ENCODE measurements at places on chromosomes 2 and 18.

DNA sequence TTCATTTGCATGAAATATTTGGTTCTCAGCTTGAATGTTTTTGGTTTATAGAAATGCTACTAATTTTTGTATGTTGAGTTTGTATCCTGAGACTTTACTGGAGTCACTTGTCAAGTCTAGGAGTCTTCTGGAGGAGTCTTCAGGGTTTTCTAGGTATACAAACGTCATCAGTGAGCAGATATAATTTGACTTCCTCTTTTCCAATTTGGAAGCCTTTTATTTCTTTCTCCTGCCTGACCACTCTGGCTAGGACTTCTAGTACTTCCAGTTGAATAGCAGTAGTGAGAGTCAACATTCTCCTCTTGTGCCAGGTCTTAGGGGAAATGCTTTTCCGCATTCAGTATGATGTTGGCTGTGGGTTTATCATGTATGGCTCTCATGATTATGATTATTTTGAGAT is 55.4 kb upstream of the THUMPD2 start:
- no peak for DNase-seq

GRCh38 chr2:2662037-2662846 is 331.2 kb upstream of the MYT1L start:
- no peak for DNase-seq

DNA sequence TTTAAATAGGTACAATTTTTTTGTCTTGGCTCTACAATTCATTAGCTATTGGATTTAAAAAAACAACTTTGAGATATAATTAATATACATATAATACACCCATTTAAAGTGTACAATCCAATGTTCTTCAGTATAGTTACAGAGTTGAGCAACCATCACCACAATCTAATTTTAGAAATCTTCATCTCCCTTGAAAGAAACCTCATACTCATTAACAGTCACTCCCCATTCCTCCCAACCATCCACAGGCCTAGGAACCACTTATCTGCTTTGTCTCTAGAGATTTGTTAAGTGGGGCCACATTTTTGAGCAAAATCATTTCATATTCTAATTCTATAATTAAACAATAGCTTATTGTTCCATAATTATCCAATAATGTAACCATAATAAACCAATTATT is 32.6 kb downstream of the MRPL33 start:
- no peak for DNase-seq

- DNase-seq = no peak
Observed at GRCh38 chr2:217732992-217733391, 269.8 kb downstream of the TNS1 start.

GRCh38 chr2:2827761-2828221 is 496.7 kb upstream of the MYT1L start:
- DNase-seq = no peak

- DNase-seq = no peak
Observed at GRCh38 chr2:151091583-151091982, 170.1 kb downstream of the RBM43 start.

- no peak for DNase-seq
Observed at GRCh38 chr2:86685351-86685750, 34.7 kb upstream of the RMND5A start.

DNA sequence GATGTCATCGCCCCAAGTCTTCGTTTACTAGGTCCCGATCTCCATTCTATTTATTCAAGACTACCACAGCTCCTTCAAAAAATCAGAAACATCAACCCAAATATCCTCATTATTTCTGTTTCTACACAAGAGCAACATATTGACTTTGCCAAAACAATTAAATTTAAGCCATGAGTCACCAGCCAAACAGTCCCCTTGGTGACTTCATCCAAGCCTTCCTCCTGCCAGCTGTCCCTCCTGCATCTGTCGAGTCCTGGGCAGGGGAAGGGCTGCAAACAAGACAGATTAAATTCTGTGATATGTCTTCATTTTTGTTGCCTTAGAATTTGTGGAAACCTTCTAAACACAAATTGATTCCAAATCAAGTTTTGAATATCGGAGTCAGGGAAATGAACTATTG is 110.3 kb downstream of the SP3 start:
- no peak for DNase-seq

GRCh38 chr2:221529943-221530652 is 42.0 kb downstream of the EPHA4 start:
- DNase-seq = peak; percentile 56

DNA sequence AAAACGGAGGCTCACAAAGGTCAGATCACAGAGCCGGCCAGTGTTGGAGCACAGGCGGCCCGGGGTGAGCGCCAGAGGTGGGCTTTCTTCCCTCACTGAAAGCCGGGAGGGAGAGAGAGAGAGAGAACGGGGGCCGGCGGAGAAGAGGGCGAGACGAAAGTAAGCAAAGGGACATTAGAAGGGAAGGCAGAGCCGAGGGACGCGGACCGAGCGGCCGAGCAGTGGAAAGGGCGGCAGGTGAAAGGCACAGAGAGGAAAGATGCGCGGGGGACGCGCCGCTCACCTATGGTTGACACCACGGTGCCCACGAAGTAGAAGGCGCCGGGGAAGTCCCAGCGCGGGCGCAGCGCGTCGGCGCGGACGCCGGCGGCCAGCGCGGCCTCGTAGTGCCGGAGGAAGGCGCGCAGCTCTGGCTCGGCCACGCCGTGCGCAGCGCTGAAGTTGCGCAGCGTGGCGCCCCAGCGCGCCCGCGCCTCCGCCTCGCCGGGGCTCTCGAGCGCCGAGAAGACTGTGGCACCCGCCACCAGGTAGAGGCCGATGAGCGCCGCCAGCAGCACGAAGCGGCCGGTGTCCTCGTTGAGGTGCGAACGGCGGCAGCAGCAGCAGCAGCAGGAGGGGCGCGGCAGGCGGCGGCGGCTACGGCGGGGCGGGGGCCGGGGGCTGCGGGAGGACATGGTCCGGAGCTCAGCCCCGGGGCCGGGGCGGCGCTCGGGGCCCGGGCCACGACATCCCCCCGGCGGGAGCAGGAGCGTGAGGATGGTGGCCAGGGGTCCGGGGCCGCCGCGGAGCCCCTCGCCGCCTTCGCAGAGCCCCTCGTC is 166.9 kb downstream of the MSH2 start:
- DNase-seq = no peak

DNA sequence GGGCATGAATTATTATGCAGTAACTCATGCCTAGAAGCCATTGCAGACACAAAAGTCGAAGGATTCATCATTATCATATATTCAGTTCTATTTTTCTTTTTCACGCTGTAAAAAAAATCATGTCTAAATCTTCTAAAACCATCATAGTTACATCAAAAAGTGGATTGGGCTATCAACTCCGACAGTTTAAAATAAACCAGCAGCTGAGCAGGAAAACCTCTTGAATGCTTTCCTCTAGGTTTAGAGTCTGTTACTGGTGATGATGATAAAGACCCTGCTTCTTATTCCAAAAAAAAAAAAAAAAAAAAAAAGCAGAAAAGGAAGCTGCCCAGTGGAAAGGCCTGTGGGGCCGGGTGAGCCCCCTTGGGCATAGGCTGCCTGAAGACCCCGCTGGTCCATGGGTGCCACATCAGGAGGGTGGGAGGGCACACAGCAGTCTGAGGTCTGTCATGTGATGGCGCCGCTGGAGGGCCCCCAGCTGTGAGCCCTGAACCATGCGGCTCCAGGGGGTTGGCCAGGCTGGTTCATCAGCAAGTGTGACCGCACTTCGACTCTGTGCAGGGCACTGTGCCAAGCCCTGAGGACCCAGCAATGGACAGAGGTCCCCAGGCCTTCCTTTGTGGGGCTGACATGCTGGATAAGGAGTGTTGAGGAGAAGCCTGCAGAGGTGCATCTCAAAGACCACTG is 199.6 kb downstream of the EIPR1 start:
- no peak for DNase-seq

DNA sequence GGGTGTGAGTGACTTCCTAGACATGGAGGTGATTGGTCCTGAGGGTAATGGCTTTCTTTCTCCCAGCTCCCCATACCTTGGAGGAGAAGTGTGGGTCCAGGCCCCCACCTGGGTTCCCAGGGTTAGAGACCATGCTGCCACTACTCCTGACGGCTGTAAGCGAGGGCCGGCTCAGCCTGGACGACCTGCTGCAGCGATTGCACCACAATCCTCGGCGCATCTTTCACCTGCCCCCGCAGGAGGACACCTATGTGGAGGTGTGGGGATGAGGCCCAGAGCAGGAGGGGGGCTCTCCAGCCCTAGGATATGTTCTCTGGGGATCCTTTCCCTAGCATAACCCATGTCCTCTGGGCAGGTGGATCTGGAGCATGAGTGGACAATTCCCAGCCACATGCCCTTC is 21.8 kb downstream of the CAD start:
- no peak for DNase-seq

- DNase-seq = no peak
Observed at GRCh38 chr18:36311026-36311570, 13.6 kb downstream of the FHOD3 start.

DNA sequence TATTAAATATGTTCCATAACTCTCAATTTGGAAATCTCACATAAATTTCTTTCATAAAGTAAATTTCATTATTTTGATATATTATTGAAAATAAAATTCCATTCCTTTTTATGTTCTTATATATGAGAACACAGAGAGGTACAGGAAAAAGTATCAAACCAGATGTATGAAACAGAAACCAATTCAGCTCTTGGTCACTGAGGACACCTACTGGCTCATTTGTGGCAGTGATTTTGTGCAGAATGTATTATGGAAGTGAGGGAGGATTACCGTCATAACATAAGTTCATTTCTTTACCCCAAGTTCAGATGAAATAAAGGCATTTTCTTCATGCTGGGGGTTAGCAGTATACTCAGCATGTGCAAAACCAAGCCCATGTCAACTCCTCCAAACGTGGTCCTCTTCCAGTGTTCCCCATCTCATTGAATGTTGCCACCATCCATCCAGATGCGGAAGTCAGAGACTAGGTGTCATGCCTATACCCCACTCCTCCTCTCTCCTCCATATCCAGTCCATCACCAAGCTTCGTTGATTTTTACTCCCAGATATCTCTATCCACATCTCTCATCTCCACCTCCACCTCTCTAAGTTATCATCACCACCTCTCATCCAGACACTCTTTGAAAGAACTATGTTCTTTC is 41.7 kb upstream of the MALL start:
- DNase-seq = no peak

DNA sequence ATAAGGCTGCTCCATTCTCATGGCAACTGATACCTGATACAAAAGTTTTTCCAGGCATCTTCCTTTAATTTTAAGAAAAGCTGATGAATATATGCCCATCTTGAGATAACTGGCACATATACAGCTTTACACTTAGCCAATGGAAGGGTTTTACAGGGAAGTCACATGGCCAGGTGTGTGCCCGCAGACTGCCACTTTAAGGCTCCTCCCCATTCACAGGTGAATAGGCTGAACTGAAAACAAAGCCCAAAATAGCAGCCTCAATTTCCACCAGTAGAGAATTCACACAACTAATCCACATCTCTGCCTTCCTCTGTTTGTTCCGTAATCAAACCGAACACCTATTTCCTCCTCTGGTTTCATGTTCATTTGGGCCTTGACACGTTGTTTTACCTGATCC is 9.8 kb upstream of the ME2 start:
- DNase-seq = no peak

GRCh38 chr2:101734505-101735165 is 37.1 kb downstream of the MAP4K4 start:
- DNase-seq = no peak

DNA sequence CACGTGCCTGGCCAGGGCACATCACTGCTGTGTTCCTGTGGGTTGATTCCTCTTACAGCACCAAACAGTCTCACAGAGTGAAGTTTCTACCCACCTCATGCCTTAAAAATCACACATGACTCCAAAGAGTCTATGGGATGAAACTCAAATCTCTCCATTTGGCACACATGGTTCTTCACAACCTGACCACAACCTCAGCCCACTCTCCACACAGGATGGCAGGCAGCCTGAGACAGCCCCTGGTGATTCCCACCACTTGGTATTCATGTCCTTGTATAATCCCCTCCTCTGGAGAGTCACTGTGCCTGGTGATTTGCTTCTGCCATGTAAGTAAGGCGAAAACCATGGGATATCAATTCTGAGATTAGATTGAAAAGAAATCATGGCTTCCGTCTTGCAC is 46.2 kb downstream of the LBH start:
- no peak for DNase-seq

GRCh38 chr2:127024769-127025358 is 82.1 kb downstream of the BIN1 start:
- no peak for DNase-seq

GRCh38 chr2:183014005-183014404 is 24.3 kb downstream of the NCKAP1 start:
- DNase-seq = no peak

GRCh38 chr18:32454593-32454992 is 16.1 kb downstream of the GAREM1 start:
- DNase-seq = no peak

GRCh38 chr2:118029025-118029424 is 15.2 kb upstream of the CCDC93 start:
- DNase-seq = no peak

GRCh38 chr2:66412874-66413273 is 22.1 kb upstream of the MEIS1 start:
- no peak for DNase-seq

- no peak for DNase-seq
Observed at GRCh38 chr2:239874636-239875356, 150.3 kb downstream of the NDUFA10 start.

DNA sequence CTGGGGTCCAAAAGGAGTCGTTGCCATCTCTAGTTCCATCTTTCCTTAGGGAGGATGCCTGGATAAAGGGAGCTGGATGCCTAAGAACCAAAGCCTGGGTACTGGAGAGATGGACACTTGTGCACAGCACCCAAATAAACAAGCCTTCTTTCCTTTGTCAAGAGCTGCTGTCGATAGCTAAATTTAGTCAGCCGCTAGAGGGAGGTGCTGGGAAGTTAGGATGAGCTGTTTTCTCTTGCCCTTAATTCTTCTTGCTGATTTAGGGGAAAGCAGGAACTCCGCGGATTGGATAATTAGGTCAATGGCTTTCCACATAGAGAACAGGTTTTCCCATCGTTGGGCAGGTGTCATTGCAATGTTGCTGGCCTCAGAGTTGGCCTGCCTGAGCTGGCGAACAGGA is 30.9 kb upstream of the SERPINB12 start:
- peak; percentile 15 for DNase-seq

- no peak for DNase-seq
Observed at GRCh38 chr2:31828891-31829290, 181.9 kb downstream of the MEMO1 start.

DNA sequence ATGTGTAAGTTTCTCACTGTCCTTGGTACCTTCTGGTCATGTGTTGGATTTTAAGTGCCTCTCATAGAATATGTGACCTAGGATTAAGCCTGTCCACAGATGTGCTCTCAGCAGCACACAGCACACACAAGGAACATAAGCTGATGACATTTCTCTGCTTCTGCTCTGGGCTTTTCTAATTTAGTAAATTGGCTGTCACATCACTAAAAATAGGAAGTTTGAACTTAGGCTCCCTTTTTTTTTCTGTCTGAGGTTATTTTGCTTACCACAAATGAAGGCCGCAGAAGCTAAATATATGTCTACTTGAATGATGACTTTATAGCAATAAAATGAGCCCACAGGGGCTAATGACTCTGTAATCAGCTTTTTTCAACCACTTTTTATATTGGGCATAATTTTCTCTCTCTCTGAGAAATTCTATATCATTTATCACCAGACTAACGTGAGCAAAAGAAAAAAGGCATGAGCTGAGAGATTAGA is 150.2 kb upstream of the KLHL14 start:
- no peak for DNase-seq

Measured in non-pigmented ciliary epithelial cell (primary cell).